ENCODE measurements at places on chromosomes 3 and 15.
A peak's percentile ranks its signal among the peaks of the same experiment; 100 is the strongest.

DNA sequence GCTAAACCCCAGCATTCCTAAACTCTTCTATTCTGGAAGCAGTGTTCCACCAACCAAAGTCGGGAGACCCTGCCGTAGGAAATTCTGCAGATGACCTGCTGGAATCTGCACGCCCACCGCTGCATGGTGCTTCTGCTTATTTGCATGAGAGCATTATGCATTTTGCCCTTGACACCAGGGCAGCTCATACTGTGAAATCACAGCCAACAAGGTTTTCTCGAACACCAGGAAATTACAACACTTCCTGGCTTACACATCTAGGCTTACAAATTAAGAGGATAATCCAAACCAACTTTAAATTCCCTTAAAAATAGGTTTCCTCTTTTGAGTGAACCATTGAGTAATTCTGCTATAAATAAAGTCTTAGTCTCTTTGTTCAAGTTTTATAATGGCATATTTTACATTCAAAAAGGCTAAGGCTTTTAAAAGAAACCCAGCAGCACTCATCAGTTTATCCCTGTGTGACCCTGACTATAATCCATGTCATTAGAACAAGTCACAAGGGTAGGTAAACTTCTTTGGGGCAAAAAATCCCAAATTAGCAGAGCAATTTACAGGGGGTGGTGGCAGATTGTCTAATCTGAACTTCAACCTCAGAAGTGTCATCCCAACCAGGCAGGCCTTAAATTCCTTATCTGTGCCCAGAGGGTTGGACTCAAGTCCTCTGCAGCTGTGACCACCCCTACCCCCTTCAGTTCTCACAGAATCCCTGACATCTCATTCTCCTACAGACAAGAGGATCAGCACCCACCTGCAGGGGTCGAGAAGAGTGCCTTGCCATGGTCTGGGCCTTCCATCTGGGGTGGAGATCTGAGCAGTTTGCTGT is 33.5 kb upstream of the RBP1 start:
- no peak overlapping the region for H3K4me3 ChIP-seq
- H3K36me3 ChIP-seq = no peaks in the 10 kb centered on the region
- peaks cover 21% of the 10 kb centered on the region for H3K4me1 ChIP-seq
- DNase-seq = no peak

DNA sequence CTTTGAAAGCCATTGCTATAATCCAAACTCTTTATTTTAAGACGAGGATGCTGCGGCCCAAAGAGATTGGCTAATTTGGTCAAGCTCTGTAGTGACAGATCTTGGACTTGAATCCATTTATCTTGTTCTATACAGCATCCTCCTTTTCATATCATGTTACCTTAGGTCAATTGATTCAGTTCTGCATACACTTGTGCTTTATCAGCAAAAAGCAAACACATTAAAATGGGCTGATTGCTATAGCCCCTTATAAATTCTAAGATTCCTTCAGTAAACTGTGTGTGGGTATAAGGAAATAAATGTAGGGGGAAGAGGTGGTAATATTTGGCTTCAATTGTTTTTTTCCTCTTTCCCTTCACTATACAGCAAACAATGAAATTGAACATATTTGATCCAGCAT is 40.1 kb upstream of the NECTIN3 start:
- no peak overlapping the region for H3K27ac ChIP-seq
- no peaks in the 10 kb centered on the region for H3K27me3 ChIP-seq
- DNase-seq = no peak
- H3K4me3 ChIP-seq = no peak overlapping the region
- no peaks in the 10 kb centered on the region for H3K4me1 ChIP-seq
- H3K36me3 ChIP-seq = no peaks in the 10 kb centered on the region

GRCh38 chr3:168622795-168623194 is 527.1 kb upstream of the GOLIM4 start:
- H3K36me3 ChIP-seq = no peaks in the 10 kb centered on the region
- H3K4me3 ChIP-seq = no peak overlapping the region
- no peak overlapping the region for H3K27ac ChIP-seq

DNA sequence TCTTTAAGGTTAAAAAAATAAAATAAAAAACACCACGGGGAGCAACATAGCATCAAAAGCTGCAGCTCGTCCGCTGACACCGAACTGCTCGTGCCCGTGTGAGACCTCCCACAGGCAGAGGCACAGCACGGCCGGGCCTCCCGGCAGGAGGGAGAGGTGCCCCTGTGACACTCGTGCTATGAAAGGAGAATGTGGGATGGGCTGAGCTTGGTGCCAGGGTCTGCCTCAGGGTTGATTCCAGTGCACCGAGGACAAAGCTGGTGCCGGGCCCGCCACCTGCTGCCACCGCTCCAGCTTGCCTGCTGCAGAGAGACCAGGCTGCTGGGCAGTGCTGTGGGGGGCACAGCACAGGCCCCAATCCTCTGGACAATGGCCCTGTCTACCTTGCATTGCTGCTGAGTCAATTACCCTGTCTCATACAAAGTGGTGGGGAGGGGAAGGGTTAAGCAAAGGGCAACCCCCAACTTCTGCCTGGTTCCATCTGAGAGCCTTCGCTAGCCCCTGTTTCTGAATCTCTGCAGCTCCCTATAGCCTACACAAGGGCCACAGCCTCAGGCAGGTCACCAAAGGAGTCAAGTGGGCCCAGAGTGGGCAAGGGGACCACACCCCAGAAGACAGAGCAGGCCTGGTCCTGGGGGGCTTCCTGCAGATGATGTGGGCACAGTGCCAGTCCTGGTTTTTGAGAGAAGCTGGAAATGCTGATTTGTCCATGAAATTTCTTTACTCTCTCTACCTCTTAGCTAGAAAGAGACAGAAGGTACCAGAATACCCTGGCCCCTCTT is 74.0 kb upstream of the SNRPA1 start:
- DNase-seq = peak; percentile 53
- H3K27ac ChIP-seq = peak overlapping the region; percentile 79
- H3K4me3 ChIP-seq = peak overlapping the region; percentile 21
- H3K36me3 ChIP-seq = peaks cover 13% of the 10 kb centered on the region

GRCh38 chr15:101641894-101642293 is 10.3 kb downstream of the TM2D3 start:
- no peaks in the 10 kb centered on the region for H3K27me3 ChIP-seq
- no peak overlapping the region for H3K4me3 ChIP-seq
- DNase-seq = no peak
- peak overlapping the region; percentile 81 for H3K27ac ChIP-seq

GRCh38 chr3:129046037-129046731 is 14.4 kb upstream of the GP9 start:
- peak overlapping the region; percentile 36 for H3K4me3 ChIP-seq
- no peaks in the 10 kb centered on the region for H3K36me3 ChIP-seq
- peaks cover 11% of the 10 kb centered on the region for H3K4me1 ChIP-seq
- no peak for DNase-seq
- H3K27me3 ChIP-seq = peaks cover 14% of the 10 kb centered on the region

DNA sequence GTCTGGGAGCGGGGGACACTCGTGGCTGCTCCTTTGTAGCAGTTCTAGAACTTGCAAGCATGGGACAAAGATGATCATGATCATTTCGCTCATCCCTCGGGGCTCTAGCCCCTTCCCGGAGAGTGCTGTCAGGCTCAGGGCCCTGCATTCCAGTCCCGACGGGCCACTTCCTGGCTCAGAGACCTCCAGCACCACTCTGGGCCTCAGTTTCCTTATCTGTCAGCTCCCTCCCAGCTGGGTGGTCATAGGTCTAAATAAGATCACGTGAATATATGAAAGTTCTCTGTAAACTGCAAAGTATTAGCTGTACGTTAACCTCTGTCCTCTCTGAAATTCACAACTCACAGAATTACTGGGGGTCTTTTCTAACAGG is 52.8 kb upstream of the SLC6A11 start:
- DNase-seq = no peak
- H3K4me3 ChIP-seq = no peak overlapping the region
- H3K36me3 ChIP-seq = no peaks in the 10 kb centered on the region
- H3K27me3 ChIP-seq = peaks cover 13% of the 10 kb centered on the region
- no peaks in the 10 kb centered on the region for H3K4me1 ChIP-seq

DNA sequence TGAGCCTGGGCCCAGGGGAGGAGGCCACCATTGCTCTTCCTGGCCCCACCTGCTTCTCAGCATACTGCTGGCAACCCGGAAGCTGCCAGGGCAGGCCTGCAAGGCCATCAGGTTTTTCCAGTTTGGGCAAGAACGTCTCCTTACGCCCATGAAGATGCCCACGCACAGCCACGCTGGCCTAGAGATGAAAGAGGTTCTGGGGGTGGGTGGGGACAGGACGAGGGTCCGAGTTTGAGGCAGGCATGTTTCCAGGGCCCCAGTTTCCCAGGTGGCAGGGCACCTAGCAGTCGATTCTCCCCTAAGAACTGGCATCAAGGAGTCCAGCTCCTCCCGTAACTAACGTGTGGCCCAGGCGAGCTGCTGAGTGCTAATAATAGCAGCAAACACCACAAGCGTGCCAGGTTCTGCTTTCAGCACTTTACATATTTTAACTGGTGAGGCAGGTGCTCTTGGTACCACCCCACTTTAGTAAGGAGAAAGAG is 45.8 kb downstream of the ZNF710 start:
- H3K4me3 ChIP-seq = no peak overlapping the region
- no peaks in the 10 kb centered on the region for H3K27me3 ChIP-seq
- peaks cover 18% of the 10 kb centered on the region for H3K4me1 ChIP-seq
- H3K36me3 ChIP-seq = no peaks in the 10 kb centered on the region
- no peak for DNase-seq
- no peak overlapping the region for H3K27ac ChIP-seq

DNA sequence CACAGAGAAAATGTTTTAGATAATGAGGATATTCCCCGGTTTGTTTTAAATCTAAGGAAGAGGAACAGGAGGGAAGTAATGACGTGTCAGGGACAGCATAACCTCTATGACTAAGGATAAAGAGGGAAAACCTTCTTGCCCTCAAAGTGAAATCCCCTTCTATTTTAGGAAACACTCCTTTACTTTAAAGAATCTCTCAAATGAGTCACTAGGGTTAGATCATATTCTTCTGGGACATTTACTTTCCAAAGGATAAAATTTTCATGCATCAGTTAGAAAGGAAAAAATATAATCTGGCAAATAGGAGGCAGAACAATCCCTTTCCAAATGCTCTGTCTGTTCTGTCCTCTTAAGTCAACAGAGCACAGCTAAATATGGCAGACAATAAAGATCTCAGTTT is 43.2 kb upstream of the UBE2E2 start:
- peaks cover 5% of the 10 kb centered on the region for H3K4me1 ChIP-seq
- no peaks in the 10 kb centered on the region for H3K27me3 ChIP-seq
- no peaks in the 10 kb centered on the region for H3K36me3 ChIP-seq
- no peak overlapping the region for H3K4me3 ChIP-seq
- H3K27ac ChIP-seq = no peak overlapping the region

DNA sequence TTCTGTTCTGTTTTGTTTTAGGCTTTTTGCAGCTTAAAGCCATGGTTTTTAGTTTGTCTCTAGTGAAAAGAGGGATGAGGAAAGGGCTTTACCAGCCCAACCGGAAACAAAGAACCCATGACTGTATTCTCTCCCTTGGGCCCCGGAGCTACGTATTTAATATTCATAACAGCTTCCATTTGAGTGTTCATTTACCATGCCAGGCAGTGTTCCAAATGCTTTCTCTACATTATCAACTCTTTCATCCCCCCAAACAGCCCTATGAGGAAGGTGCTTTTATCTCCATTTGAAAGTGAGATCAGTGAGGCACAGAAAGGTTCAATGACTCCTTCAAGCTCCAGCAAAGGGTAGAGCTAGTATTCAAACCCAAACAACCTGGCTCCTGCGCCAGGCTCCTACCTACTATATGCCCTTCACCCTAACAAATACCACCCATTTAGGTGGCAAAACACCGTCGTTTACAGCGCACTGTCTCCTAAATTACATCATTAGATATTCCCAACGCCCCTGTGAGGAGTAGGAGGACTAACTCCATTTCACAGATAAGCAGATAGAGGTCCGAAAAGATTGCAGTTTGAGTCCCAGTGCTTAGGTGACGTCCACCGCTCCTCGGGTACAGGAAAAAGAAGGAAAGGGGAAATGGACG is 27.9 kb downstream of the GTPBP8 start:
- H3K4me1 ChIP-seq = peaks cover 15% of the 10 kb centered on the region
- no peaks in the 10 kb centered on the region for H3K27me3 ChIP-seq
- peak overlapping the region; percentile 93 for H3K27ac ChIP-seq
- H3K4me3 ChIP-seq = peak overlapping the region; percentile 75
- H3K36me3 ChIP-seq = no peaks in the 10 kb centered on the region

GRCh38 chr15:100919481-100920405 is 586 bp downstream of the LRRK1 start:
- no peak for DNase-seq
- no peaks in the 10 kb centered on the region for H3K27me3 ChIP-seq
- peak overlapping the region; percentile 71 for H3K4me3 ChIP-seq
- no peaks in the 10 kb centered on the region for H3K4me1 ChIP-seq
- H3K36me3 ChIP-seq = no peaks in the 10 kb centered on the region

DNA sequence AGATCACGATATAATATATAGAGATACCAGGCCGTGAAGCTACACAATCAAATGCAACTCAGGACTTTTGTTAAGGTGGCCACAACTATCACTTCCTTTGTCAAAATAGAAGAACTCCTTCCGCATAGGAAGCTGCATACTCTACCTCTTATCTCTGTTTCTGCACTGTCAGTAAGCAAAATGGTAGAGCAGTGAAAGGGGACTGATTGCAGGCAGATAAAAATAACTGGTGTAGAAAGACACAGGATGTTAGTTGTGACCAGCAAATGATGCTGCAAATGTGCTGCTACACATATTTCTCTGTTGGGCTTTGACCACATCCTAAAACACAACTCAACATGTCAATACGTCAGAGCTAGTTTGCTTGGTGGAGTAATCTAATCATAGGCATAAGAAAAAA is 16.3 kb upstream of the TRAT1 start:
- H3K27ac ChIP-seq = no peak overlapping the region
- H3K4me3 ChIP-seq = no peak overlapping the region
- DNase-seq = no peak
- no peaks in the 10 kb centered on the region for H3K36me3 ChIP-seq

DNA sequence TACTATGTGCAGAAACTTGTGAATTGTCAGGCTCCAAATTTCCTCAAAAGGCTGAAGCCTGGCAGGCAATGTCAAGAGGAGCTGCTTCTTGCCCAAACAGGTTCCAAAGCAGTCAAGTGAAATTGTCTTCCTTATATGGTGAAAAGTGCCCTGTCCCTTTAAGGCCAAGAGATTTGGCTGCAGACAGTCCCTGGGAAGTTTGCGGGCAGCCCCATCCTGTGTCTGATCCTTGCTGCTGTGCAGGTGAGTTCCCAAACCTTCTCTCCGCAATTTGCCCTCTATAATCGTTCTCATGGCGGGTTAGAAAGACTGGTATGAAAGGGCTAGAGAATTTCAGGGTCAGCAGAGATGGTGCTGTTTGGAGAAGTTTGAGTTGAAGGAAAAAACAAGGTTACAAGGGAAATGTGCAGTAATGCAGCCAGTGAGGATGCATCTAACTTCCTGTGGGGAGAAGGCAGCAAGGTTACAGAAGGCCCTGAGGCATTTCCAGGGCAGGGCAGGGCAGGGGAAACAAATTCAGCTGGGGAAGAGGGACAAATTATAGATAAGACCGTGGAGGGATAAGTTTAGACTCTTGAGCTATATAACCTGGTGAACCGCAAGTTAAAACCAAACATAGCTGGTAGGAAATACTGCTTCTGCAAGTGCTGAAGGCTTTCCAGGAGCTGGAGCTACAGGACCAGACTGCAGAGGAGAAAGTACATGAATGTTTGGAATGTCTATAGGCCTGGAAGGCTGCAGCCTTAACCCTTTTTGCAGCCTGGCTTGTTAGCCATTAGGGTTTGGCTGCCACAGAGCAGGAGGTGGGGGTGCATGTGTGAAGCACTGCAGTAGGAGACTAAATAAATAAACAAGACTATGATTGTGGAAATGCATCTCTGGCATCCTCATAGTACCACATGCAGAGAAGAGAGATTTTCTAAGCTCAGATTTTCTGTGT is 256.2 kb upstream of the IL12A start:
- H3K36me3 ChIP-seq = no peaks in the 10 kb centered on the region
- H3K4me1 ChIP-seq = peaks cover 12% of the 10 kb centered on the region
- H3K4me3 ChIP-seq = peak overlapping the region; percentile 34
- DNase-seq = no peak

All from heart right ventricle (tissue), 16 donors.